GM10248 (cell line): ENCODE measurements at places on chromosomes 11 and 22.

- no peak for DNase-seq
Measured at GRCh38 chr11:35158701-35159510, 19.9 kb downstream of the CD44 start.

- no peak for DNase-seq
Measured at GRCh38 chr11:33258631-33259205, 1.5 kb downstream of the HIPK3 start.

DNA sequence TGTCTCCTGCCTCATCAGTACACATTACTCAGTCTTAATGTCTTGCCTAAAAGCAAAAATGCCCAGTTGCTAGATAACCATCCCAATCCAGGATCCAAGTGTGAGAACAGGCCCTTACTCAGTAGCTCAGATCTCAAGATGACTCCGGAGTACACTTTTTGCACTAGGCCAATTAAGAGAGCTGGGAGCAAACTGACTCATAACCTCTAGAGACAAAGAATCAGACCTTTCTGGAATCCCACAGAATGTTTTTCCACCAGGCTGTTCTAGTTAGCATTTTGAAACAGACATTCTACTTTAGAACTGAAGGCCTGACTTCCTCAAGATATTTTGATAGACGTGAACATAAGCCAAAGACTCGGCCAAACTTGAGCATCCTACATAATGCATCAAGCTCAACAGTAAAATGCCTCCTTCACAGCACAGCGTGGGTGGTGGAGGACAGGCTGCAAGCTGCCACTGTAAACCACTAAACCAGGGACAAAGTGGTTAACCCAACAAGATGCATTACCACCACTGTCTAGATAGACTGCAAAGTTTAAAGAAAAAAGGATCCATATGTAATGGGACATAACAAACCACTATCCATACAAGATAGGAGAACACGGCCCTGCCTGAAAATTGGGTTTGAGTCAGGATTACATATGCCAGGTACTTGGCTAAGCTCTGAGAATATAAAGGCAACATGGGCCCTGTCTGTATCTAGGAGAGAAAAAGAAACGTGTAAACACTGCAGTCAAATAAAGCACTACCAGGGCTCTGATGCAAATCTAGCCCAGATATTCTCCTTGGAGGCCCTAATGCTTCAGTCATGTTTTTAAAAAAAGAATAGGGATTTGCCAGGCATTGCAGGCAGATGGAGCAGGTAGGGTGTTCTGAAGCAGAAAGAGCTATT lies 48.3 kb downstream of the MYH9 start:
- no peak for DNase-seq

DNA sequence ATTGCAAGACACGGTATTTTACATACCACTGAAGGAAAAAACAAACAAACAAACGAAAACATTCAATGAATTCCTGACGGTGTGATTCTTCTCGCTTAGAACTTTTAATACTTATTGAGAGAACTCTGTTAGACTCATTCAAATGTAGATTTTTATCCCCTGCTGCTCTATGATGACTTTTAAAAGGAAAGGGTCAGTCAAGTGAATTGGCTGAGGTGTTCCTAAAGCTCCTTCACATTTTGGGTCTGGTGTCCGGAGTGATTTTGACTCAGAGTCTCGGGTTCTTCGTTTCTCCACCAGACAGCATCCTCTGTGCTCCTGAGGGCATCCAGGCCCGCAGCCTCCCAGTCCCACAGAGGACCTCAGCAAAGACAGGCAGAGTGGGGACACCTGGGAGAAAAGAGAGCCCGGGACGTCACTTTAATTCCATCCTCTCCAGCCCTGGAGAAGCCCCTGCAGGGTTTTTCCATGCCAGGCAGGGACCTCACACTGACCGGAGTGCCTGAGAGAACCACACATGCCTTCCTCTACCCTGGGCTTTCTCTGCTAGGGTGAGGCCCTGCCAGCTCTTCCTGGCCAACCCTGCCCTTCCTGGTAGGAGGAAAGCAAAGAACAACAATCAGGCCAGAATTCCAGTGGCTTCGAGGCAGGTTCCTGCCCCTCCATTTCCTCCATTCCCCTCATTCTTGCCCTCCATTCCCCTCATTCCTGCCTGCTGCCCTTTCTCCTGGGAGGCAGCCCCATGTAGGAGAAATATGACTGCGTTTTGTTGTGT lies 1.4 kb upstream of the CSF2RB start:
- no peak for DNase-seq

GRCh38 chr11:71996946-71997345 lies 1.8 kb upstream of the IL18BP start:
- DNase-seq: no peak

DNA sequence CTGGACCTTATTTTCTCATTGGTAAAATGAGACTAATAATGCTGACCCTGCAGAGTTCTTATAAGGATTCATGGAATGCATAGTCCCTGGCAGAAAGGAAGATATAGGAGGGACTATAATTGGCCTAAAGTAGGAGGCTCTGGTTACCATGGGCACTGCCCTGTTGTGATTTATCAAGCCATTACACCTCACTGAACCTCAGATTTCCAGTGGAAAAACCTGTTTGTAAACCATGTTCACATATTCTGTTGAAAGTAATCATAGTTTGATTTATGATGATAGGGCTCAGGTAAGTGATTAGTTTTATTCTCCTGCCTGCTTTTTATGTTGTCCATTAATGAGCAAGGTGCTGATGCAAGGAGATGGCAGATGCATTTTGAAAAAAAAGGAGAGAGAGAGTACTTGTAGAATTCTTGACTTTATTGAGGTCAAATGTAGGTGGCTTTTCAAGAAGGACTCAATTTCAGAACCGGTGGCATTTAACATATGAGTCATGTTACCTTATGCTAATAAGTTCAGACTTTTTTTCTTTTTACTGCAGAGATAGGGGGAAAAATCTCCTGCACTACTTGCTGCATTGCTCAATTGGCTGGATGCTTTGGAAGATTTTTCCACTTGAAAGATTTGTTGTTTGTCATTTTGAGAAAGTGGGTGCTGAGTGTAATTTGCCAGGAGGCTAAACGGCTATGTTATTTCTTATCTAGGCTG lies 14.6 kb downstream of the NF2 start:
- DNase-seq: peak; percentile 29

- DNase-seq: no peak
Measured at GRCh38 chr22:17115236-17115635, 5.9 kb downstream of the TMEM121B start.
